ENCODE measurements at places on chromosomes 3 and 15.

DNA sequence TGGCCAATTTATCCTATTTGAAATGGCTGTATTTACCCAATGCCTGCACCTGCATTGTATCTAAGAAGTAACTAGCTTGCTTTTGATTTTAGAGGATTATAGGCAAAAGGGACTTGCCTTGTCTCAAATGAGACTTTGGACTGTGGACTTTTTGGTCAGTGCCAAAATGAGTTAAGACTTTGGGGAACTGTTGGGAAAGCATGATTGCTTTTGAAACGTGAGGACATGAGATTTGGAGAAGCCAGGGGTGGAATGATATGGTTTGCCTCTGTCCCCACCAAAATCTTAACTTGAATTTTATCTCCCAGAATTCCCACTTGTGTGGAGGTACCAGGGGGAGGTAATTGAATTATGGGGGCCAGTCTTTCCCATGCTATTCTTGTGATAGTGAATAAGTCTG, 1505.4 kb downstream of the SI start:
- no peak for DNase-seq

DNA sequence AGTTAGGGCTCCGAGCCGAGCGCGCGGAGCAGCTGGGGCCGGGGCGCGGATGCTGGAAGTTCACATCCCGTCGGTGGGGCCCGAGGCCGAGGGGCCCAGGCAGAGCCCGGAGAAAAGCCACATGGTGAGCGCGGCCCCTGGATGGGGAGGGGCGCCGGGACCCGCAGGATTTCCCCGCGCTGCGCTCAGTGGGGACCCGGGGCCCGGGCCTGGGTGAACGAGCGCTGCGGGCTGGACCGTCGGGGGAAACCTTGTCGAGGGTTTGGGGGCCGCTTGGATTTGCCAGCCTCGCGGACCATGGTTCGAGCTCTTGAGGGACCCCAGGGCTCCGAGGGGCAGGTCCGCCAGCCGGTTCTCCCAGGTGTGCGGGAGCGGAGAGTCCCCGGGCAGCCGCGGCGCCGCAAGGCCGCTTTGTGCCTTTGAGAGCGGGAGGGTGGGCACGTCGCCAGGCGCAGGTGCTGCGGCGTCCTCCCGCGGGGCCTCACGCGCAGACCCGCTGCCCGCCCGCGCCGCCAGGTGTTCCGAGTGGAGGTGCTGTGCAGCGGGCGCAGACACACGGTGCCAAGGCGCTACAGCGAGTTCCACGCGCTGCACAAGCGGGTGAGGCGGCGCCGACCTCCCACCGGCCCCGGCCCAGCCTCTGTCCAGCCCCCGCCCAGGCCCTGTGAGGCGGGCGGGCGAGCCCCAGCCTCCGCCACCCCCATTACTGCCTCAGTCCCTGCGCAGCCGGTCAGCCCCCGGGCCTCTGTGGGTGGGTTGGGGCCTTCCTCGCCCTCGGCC, at the start of gene SNX22:
TSS of gene SNX22 (plus strand) at position 5 of the 780 bp plus-strand sequence. CDS start at position 50, 45 bp downstream.
- no peak for DNase-seq

DNA sequence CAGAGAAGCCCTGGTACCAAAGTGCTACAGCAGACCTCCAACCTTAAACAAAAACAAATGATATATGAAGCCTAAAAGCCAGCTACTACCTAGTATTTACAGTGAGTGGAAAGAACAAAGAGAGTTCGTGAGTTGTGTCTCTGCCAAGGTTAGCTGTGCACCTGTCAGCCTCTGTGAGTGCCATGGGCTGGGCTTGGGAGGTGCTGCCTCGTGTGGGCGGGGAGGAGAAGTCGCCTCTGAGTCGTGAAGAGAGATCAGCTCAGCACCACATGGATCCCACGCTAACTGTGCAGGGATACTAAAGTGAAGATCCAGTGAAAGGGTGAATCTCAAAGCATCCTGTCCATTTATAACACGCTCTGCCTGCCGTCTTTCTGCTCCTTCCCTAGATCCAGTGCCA, 101.9 kb downstream of the CHDH start:
- no peak for DNase-seq

- DNase-seq, result no peak
These were observed 160.7 kb downstream of the MEX3B start for GRCh38 chr15:81885135-81885534.

DNA sequence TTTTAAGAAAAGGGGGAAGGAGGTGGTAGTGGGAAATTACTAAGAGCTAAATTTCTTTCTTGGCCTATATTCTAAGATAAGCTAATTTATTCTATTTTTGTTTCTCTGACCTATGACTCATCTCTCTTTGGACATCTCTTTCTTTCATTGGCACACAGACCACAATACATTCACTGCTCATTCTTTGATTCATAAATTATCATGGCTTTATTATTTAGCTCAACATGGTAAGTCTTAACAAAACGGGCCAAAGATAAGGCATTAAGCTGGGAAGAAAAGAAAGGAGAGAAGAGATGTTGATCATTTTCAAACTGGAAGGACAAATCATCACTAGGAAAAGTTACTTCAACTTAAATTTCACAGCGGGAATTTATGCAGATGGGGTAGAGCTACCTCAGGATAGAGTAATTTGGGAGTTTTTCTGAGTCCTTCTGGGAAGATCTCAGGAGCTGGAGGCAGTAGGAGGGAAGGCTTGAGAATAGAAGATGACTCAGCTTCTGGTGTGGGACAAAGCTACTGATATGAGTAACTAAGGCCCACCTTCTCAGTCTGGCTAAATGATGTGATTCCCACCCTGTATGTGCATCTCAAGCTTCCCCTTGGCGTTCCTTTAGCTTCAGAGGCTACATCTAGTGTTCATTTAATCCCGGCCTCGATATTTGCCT, 7.5 kb upstream of the ALCAM start:
- DNase-seq, result no peak

DNA sequence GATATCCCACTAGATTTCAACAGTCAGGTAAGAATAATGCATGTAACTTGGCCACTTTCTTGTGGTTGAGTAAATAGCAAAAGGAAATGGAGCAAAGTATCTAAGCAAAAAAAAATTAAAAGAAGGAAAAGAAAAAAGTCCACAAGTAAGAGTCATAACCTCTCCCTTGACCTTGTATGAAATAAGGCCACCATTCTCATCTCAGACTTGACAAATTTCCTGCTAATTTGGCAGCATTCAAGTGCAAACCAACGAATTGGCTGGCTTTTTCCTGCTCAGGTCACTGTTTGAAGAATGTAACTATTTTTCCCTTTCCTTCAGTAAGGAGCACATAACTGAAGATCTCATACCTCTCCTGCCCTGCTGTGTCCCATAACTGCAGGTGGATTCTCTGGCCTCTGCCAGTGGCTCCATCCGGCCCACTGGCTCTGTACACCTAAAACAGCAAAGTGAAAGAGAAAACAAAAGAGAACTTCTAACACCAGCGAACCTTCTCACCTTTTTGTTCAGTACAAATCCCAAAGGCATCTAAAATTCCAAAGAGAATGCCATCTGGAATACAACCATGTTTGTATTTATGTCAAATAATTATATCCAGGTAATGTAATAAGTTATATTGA, 33.4 kb upstream of the RSL24D1 start:
- DNase-seq, result no peak

DNA sequence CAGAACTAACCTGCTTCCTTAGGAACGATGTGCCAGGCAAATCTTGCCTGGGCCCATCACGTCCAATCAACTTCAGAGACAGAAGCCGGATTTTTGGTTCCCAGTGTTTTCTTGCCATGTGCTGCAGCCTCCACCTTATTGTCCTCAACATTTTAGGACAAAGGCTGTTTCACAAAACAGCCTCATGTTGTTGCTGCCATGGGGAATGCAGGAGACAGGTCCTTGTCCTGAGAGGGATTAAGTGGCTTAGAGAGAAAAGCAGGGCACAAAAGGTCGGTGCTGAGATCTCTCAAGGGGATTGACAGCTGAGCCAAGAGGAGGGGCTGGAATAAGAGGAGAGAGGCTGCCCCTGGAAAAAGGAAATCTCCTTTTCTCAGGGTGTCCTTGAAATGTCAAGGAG, 11.3 kb upstream of the NMNAT3 start:
- no peak for DNase-seq

Measured in NCI-H446 treated with DMSO at 0.1 percent for 48 hours (cell line).